ENCODE measurements at places on chromosomes 12 and 14.

DNA sequence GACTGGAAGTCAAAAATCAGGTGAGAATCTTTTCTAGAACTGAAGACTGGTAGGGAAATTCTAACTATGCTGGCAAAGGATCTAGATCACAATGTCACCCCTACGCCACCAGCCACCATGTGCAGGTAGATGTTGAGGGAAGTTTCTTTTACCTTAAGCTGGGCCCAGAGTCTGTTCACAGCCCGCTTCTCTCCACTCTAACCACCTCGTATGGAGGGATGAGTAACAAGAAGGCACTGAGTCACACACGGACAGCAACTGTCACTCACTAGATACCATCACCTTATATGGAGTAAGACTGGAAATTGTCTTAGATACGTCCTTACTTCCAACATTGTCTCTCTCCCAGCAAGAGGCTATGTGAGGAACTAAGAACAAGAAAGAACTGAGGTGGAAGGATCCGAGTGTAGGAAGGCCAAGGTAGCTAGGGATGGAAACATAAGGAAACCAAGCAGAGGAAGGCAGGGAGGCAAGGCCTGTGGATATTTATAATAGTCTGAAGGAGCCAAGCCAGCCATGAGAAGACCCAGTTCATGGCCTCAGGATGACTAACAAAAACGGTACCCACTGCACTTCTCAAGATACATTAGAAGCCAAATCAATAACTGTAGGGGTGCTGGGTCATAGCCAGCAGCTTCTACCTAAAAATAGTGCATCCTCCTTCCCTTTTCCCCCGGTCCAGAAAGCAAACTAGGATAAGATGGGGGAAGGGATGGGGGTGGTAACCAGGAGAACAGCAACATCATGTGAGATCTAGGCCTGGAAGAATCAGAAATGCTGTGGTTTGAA lies 15.5 kb downstream of the REM2 start:
- peak; percentile 39 for DNase-seq

- no peak for DNase-seq
Measured at GRCh38 chr12:2675776-2676175, 119.0 kb upstream of the FKBP4 start.

GRCh38 chr12:109304485-109304884 lies 4.6 kb downstream of the FOXN4 start:
- DNase-seq, result no peak

DNA sequence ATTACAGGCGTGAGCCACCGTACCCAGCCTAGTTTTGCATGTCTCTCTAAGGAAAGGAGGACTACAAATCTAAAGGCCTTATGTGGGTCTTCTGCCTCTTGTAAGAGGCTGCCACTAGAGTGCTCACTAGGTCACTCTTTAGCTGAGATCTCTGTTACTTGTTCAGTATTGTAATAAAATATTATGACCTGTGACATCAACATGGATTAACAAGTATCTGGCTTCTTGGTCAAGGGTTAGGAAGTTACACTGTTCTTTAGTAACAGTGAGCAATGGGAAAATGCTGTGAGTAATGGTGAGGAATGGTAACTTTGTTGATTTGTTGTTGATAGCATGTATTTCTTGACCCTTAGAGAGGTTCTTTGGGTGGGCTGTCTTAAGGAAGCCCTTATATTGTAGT lies 50.5 kb downstream of the ERC1 start:
- peak; percentile 4 for DNase-seq

GRCh38 chr12:59010941-59011340 lies 90.6 kb upstream of the LRIG3 start:
- DNase-seq, result no peak

- DNase-seq, result no peak
Measured at GRCh38 chr14:61866932-61867920, 105.0 kb downstream of the SNAPC1 start.

GRCh38 chr12:62414180-62414579 lies 52.4 kb upstream of the MON2 start:
- DNase-seq, result no peak

DNA sequence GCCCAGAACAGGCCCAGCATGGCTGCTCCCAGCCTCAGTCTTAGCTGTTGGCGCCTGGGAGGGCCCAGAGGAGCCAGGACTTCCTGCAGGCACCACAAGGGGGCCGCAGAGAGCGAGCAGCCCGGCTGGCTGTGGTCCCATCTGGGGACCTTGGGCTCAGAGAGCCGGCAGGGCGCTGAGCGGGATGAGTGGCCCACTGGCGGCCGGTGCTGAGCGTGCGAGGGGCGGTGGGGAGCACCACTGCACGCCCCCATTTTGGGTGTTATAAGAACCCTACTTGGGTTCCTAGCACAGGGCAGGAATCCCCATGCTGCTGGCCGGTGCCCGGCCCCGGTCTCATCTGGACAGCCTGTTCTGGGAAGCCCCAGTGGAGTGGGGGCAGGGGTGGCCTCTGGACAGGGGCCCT lies 25.9 kb upstream of the CRIP2 start:
- peak; percentile 42 for DNase-seq

- DNase-seq, result peak; percentile 22
Measured at GRCh38 chr12:49582850-49583249, 14.9 kb upstream of the MCRS1 start.

- DNase-seq, result peak; percentile 65
Measured at GRCh38 chr12:75641031-75641780, 129.8 kb upstream of the KRR1 start.

- no peak for DNase-seq
Measured at GRCh38 chr14:94599656-94600004, 12.6 kb upstream of the SERPINA3 start.

- DNase-seq, result peak; percentile 45
Measured at GRCh38 chr14:24903337-24903736, 146.6 kb downstream of the STXBP6 start.

DNA sequence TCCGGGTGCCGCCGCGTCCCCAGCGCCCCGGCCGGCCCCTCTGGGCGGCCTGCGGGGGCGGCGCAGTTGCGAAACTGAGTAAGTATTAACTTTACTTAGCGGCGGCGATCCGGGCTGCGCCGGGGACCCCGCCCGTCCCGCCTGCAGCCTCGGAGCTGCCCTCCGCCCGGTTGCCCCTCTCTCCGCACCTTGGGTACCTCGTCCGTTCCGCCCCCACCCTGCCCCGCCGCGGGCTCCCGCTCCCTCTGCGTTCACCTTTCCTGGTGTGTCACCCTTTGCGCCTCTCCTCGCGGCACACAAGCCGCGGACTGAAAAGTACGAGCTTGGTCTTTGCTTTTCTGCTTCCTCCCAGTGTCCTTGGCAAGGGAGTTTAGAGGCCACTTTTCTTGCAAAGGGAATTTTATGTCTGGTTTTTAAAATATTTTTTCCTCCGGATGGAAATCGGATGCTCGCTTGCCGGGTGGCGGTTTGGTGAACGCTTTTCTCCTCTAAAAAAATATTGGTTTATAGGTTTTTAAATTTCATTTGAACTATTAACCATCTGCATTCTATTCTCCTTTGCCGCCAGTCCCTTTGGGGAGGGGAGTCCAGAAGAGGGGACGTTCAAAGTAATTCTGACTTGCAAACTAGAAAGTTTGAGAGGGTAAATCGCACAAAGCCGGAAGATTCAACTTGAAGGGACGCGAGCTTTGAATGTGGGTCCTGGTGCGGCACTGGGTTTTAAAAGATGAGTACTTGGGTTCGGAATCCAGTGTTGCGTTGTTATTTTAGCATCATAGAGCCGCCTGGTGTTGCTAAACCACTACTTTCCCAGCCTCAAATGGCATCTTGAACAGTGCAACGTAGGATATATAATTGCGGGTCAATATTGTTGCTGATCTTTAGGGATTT lies 834 bp downstream of the RASSF8 start:
- DNase-seq, result peak; percentile 90

DNA sequence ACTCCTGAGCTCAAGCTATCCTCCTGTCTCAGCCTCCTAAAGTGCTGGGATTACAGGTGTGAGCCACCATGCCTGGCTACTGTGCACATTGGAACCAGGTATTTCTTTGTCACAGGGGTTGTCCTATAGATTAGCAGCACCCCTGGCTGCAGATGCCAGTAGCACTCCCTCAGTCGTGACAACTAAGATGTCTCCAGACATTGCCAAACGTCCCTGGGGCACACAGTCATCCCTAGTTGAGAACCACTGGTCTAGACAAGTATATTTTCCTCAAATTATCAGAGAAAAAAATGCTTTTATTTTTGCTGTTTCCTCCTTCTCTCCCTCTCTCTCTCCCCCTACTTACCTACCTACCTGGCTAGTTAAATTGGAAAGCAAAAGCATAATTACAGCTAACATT lies 17.9 kb upstream of the P2RX7 start:
- DNase-seq, result no peak

DNA sequence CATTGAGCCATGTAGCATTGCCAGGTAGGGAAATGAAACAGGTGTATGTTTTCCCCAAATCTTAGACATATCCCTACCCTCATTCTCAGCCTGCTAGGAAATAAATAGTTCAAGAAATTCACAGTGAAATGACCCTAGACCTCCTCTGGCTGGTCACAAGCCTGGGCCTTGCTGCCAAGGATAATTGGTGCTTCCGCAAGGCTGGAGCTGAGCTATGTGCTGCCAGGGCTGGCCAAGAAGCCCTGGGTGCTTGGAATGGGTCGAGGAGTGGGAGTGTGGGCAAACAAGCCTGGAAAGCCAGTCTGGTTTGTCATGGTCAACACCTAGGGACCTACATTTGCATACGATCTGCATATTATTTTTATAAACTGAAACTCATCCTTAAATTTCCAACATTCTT lies 31.3 kb upstream of the SLC10A1 start:
- DNase-seq, result no peak

DNA sequence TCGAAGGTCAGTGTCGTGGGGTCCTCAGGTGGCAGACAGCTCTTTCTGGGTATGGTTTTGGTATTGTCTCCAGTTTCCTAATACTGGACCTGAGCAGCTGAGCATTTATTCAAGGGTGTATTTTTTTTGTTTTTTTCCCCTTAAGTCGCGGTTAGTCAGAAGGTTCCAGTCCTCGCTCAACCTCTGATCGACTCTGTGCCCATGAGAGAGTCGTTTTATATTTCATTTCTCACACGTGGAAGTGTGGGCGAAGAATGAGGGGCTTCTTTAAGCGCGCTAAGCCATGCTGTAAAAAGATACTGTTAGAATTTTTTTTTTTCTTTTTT lies 499 bp downstream of the MIPOL1 start:
- DNase-seq, result no peak

DNA sequence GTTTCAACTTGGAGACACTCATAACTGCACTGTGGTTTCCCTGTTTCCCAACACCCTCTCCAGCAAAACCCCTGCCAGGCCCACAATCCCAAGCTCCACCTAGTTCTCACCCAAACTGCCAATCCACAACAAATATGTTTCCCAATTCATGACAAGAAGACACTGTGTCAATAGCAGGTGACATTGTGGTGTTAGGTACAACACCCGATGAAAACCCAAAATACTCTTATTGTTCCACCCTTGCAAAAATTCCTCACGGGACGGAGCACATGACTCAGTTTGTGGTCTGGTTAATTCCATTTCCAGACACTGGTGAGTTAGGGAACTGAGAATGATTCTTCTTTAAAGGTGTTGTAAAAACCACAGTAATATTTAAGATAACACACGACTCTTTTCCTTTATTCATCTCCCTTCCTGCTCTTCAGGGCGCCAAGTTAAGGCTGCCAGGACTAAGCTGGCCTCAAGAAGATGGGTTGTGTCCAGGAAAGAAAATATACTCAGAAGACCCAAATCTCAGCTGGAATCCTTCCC lies 735.5 kb downstream of the MED13L start:
- no peak for DNase-seq

DNA sequence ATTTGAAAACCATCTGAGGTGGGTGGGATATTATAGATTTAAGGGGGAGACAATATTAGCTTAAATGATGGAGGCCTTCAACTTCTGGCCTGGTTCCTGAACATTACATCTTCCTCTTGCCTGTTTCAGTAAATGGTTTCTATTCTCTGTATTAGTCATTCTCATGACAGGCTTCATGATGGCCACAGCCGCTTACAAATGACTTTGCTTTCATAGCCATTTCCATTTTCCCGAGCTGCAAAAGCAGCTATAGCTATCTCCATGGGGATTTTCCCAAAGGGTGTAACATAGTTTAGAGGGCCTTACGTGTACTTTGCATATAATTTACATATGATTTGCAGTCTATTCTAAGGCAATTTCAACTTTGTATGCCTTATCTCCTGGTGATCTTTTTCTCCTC lies 121.8 kb downstream of the NRXN3 start:
- no peak for DNase-seq

- DNase-seq, result no peak
Measured at GRCh38 chr12:104460041-104460719, 3.4 kb downstream of the CHST11 start.

DNA sequence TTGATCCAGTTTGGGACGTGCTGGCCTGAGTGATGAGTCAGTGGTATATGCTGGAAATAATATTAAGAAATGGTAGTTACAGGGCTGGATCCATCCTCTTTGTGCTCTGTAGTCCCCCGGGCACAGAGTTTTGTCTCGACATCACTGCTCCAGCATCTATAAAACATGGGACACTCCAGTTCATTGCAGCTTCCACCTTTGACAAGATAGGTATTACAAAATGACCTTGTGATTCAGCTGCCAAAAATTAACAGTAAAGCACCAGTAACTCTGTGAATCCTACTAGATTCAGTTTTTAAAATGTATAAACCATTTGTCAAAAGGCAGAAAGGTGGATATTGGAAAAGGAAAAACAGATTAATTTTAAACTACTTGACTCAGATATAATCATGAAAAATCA lies 14.6 kb upstream of the GNG2 start:
- DNase-seq, result no peak

GRCh38 chr12:49888461-49889151 lies 15.1 kb downstream of the FAIM2 start:
- DNase-seq, result no peak

GRCh38 chr12:64808110-64808509 lies 16.3 kb upstream of the TBC1D30 start:
- no peak for DNase-seq

- DNase-seq, result no peak
Measured at GRCh38 chr14:96215452-96216244, 11.0 kb downstream of the BDKRB2 start.

- peak; percentile 62 for DNase-seq
Measured at GRCh38 chr14:67241411-67242167, at the start of gene PALS1. PALS1 (plus strand) TSS chr14:67241435; CDS start chr14:67279171, 37,736 bp downstream.

GRCh38 chr12:62907561-62907960 lies 27.4 kb downstream of the PPM1H start:
- no peak for DNase-seq

DNA sequence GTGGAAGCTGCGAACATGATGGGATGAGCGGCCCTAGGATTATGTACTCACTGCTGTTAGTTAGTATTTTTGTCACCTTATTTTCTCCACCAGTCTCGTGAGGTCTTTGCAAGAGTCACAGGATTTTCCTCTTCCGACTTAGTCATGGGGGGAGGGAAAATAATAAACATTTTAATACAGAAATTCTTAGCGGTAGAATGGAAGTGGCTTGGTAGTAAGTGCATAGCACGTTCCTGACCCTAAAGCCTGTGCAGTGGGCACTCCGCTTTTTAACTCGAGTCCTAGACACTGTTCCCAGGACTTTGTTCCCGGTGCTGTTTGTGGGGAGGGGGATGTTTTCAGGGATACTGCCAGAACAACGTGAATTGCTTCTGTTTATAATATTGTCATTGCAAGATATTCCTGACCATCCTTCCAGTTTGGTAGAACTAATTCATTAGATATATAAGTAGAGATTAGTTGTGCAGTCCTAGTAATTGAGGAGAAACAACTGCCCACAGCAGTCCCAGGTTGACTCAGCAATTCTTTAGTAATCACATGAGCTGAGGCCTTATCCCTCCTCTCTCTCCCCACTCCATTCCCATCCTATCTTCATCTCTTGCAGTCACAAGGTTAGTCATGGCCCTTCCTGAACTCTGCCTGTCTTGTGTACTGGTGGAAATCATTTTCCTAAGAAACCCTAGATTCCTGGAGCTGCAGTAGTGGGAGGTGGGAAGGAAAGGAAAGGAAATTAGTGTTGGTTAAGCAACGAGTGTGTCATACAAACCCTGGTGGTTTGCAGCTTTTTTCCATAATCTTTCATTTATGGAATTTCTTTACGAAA lies 799 bp downstream of the SLC38A6 start:
- peak; percentile 85 for DNase-seq

Measured in fibroblast of gingiva (primary cell).